Omental fat pad (tissue), 4 donors: ENCODE measurements at places on chromosomes 4 and X.

DNA sequence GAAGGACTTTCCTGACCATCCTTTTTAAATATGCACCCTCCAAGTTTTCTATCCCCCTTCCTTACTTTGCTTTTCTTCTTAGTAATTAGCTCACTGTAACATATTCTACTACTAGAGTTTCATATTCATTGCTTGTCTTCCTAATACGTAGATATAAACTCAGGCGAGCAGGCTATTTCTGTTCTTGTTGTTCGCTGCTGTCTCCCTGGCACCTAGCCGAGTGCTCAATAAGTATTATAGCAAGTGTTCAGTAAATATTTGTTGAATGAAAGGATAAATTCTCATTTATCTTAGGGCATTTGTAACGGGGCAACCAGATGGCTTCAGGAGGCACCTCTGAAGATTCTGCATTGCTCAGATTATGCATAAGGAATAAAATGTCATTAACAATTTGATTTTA lies 6.8 kb upstream of the RHOH start:
- no peak for DNase-seq

DNA sequence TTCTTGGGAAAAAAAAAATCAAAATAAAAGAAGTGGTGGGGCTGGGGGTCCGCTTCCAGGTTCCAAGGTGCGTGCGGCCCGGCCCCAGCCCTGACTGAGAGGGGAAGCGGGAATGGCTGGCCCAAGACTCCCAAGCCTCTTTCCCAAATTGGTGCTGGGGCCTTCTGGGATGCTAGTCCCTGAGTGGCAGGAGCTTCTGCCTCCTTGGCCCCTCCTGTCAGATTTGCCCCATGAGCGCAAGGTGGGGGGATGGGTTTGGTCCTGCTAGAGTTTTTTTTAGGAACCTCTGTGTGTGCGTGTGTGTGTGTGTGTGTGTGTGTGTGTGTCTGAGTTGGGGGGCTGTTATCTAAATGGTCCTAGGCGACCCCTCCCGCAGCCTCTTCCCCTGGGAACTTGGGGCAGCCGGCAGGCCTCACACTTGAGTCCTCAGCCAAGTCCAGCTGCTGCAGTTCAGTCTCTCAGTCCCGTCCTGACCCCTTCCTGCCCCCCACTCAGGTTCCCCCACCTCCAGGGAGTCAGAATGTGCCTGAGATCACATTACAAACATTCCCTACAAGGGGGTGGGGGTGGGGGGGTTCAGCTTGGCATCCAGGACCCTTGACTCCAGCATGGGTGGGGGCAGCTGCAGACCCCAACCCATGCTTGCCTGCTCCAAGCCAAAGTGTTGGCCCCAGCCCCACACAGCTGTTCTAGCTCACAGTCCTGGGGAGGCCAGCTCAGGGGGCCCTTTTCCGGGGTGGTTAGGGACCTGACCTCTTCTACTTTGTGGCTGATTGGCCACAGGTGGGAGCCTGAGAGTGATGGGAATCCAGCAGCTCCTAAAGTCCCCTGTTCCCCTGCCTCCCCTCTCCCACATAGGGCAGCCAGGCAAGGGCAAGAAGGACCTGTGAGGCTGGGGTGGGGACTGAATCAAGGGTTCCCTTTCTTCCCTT lies 4.0 kb downstream of the EFNB1 start:
- DNase-seq: no peak

- DNase-seq: no peak
These were observed 41.6 kb upstream of the UGT2B7 start for GRCh38 chr4:69054578-69055200.

GRCh38 chr4:163221467-163221866 lies 54.8 kb upstream of the NAF1 start:
- no peak for DNase-seq

GRCh38 chr4:83240379-83240875 lies 44.2 kb downstream of the COQ2 start:
- no peak for DNase-seq

- no peak for DNase-seq
These were observed 348.7 kb downstream of the BMPR1B start for GRCh38 chr4:95106408-95106928.
